Transverse colon (tissue), 4 donors: ENCODE measurements at places on chromosomes 12 and 14.
A peak's percentile ranks its signal among the peaks of the same experiment; 100 is the strongest.

DNA sequence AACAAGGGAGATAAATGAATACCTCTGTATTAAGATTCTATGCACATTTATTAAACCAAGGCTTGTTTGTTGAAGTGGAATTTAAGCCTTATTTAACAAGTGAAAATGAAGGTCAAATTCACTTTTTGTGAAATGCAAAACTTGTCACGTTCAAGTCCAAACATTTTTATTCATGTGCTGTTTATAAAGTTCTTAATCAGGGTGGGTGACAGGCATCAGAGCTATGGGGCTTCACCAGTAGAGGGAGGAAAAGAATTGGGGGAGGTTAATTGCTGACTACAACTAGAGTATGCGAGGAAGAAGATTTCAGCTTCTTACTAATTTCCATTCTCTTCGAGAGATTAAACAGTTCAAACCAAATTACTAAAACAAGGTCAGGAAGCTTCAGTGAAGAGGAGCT, 9.7 kb downstream of the MOK start:
- no peak for DNase-seq
- H3K36me3 ChIP-seq: no peaks in the 10 kb centered on the region
- H3K27me3 ChIP-seq: no peaks in the 10 kb centered on the region

DNA sequence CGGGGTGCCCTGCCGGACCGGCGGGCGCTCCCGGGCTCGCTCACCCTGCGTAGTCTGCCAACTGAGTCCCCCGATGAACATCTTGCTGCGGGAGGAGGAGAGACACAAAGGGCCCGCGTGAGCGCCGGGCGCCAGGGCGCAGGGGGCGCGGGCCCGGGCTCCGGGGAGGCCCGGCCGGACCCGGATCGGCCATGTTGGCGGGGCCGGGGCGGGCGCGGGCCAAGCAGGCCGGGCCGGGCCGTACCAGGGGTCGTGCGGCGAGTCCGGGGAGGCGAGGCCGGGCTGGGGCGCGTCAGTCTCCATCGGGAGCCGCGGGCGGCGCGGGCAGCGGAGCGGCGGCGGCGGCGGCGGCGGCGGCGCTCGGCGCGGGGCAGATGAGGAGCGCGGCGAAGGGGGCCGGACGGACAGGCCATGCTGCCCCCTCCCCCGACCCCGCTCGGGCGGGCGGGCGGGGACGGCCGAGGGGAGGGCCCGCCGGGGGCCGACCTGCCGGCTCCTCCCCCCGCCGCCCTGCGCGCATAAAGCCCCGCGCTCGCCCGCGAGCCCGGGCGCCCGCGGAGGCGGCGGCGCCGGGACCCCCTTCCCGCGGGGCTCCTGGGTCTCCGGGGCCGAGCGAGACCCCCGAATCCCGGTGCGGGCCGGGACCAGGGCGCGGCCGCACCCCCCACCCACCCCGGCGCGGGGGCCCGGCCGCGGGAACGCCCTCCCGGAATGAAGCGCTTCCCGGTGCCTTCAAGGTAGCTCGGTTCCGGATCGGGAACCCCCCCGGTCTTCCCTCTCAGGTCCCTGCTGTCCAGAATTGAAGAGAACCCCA, at the start of gene MSI1:
MSI1 (minus strand) TSS at position 376 of the 814 bp plus-strand sequence; CDS start at position 303, 73 bp downstream.
- peaks cover 56% of the 10 kb centered on the region for H3K27me3 ChIP-seq
- H3K27ac ChIP-seq: peak within 1 kb of the TSS; percentile 63
- peak within 1 kb of the TSS; percentile 40 for H3K4me3 ChIP-seq
- peaks cover 39% of the 10 kb centered on the region for H3K4me1 ChIP-seq
- DNase-seq: no peak

GRCh38 chr12:48279101-48279500, 71.6 kb downstream of the ZNF641 start:
- no peaks in the 10 kb centered on the region for H3K4me1 ChIP-seq
- DNase-seq: no peak
- H3K36me3 ChIP-seq: no peaks in the 10 kb centered on the region
- no peaks in the 10 kb centered on the region for H3K27me3 ChIP-seq

- H3K36me3 ChIP-seq: no peaks in the 10 kb centered on the region
- DNase-seq: no peak
- H3K4me1 ChIP-seq: no peaks in the 10 kb centered on the region
- H3K4me3 ChIP-seq: no peak overlapping the region
- H3K27me3 ChIP-seq: no peaks in the 10 kb centered on the region
Measured at GRCh38 chr12:21819678-21820077, 45.2 kb upstream of the KCNJ8 start.

DNA sequence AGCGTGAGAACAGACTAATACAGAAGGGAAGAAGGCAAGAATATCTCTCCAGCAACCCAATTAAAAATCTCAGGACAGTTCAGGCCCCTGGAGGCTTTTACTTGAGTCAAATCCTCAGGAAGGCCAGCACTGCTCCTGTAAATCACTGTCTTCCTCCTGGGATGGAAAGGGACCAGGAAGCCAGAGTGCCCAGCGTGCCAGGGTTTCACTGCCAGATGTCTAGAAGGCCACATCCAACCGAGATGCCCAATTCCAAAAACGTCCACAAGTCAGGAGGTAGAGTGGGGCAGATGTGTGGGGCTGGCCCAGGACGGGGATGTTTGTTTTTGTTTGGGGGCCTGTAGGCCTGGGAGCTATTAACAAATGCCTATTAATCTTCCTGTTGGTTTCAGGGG, 332.0 kb downstream of the MED13L start:
- no peak overlapping the region for H3K4me3 ChIP-seq
- no peak overlapping the region for H3K27ac ChIP-seq
- no peak for DNase-seq
- H3K27me3 ChIP-seq: no peaks in the 10 kb centered on the region
- no peaks in the 10 kb centered on the region for H3K4me1 ChIP-seq

- H3K36me3 ChIP-seq: no peaks in the 10 kb centered on the region
- H3K27me3 ChIP-seq: no peaks in the 10 kb centered on the region
- no peak overlapping the region for H3K4me3 ChIP-seq
Measured at GRCh38 chr12:52225752-52226151, 7.3 kb upstream of the KRT7 start.

GRCh38 chr14:68246074-68246785, 426.7 kb downstream of the RAD51B start:
- no peaks in the 10 kb centered on the region for H3K36me3 ChIP-seq
- DNase-seq: no peak
- H3K4me3 ChIP-seq: no peak overlapping the region
- H3K4me1 ChIP-seq: peaks cover 87% of the 10 kb centered on the region

- no peak overlapping the region for H3K27ac ChIP-seq
- H3K4me3 ChIP-seq: no peak overlapping the region
- no peaks in the 10 kb centered on the region for H3K36me3 ChIP-seq
- H3K4me1 ChIP-seq: peaks cover 6% of the 10 kb centered on the region
Measured at GRCh38 chr14:99389174-99389826, 91.4 kb downstream of the SETD3 start.

GRCh38 chr14:93645200-93645599, 143.1 kb downstream of the PRIMA1 start:
- no peaks in the 10 kb centered on the region for H3K36me3 ChIP-seq
- no peaks in the 10 kb centered on the region for H3K27me3 ChIP-seq
- no peak overlapping the region for H3K4me3 ChIP-seq
- DNase-seq: no peak

DNA sequence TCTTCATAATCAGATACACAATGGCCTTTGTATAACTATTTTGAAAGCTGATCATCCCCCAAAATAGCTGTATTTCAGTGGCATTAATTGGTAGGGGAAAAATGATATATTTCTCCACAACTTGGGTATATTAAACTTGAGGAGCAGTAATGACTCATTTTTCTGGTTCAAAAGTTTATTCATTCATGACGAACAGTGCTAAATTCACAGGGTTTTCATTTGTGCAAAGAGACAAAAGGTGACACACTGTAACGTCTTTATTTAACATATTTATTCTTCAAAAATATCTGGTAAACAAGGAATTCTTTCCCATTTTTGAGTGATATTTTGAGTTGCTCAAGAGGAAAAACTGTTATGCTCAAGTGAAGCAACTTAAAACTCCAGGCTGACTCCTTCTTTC, 415.5 kb upstream of the SOX5 start:
- H3K27me3 ChIP-seq: no peaks in the 10 kb centered on the region
- no peak for DNase-seq
- no peak overlapping the region for H3K27ac ChIP-seq
- no peaks in the 10 kb centered on the region for H3K36me3 ChIP-seq
- H3K4me3 ChIP-seq: no peak overlapping the region

DNA sequence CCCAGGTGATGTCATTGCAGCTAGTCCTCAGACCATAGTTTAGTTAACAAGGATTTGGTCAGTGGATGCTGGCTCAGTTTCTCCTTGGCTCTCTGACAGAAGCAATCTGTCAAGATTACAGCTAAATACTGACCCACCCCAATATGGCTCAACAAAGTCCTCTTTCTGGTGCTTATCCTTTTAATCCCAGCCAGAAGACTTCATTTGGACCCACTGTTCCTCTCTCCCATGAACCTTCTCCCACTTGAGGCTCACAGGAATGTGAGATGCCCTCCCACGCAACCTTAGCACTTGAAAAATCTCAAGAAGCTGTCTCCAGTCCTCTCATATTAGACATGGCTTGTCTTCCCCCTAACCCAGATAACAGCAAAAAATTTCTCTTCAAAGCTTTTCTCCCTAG, 47.7 kb downstream of the C12orf50 start:
- no peak overlapping the region for H3K27ac ChIP-seq
- no peaks in the 10 kb centered on the region for H3K27me3 ChIP-seq
- no peaks in the 10 kb centered on the region for H3K36me3 ChIP-seq
- no peak for DNase-seq
- H3K4me1 ChIP-seq: no peaks in the 10 kb centered on the region

DNA sequence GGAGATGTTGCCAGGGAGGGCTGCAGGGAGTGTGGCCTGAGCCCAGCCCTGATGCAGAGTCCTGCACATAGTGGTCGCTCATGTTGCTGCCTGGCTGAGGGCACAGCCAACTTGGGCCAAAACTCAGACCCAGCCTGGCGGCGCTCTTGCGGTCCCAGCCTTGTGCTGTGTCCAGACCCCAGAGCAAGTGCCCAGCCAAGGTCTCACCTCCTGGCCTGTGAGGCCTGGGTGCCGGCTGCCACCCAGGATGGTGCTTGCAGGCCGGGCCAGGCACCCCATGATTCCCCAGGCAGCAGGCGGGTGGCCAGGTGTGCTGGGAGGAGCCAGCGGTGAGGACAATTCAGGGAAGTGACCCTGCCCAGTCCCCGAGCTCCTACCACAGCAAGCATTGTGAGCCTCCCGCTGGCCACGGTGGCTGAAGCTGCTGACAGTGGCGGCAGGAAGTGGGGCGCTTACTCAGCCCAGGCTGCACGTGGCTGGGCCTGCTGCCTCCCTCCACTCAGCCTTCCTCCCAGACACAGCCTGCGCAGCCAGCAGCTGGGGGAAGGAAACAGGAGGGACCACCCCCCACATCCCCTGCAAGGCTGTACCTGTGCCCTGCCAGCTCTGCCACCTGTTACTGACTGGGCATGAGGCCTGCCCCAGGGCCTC, 17.7 kb upstream of the PGF start:
- no peaks in the 10 kb centered on the region for H3K4me1 ChIP-seq
- peak; percentile 28 for DNase-seq
- H3K36me3 ChIP-seq: no peaks in the 10 kb centered on the region
- H3K27ac ChIP-seq: no peak overlapping the region
- H3K4me3 ChIP-seq: no peak overlapping the region

DNA sequence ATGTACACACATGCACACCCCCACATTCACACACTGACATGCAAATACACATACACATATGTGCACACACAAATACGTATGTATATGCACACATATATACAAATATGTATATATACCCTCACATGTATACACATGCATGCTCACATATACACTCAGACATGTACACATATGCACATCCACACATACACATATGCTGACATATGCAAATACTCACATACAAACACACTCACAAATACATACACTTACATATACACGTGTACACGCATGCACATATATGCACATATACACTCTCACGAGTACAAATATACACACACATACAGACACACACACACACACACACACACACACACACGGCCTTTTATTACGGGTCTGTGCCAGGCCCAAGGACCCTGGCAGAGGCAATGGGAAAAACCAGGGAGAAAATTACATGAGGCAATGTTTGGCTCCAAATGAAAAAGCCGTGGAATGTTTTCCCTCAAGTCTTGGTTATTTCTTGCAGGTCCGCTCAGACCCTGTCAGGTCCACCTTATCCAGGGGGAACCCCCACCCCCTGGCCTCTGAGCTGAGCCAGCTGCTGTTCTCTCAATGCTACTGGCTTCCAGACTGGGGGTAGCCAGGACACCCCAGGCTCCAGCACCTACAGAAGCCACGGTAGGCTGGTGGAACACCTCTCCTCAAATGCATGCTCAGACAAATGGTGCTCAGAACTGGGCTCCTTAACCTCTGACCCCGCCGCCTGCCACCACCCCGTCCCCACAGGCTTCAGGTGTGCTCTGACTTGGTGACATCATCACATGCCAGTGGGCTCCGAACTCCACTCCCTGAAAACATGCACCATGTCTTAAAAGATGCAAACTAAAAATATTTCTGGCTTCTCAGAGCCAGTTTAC, 54.7 kb downstream of the BCL11B start:
- H3K27me3 ChIP-seq: no peaks in the 10 kb centered on the region
- no peak overlapping the region for H3K4me3 ChIP-seq
- no peaks in the 10 kb centered on the region for H3K36me3 ChIP-seq
- H3K4me1 ChIP-seq: peaks cover 4% of the 10 kb centered on the region
- DNase-seq: no peak

GRCh38 chr14:19800282-19801117, 3.1 kb upstream of the OR4N2 start:
- no peaks in the 10 kb centered on the region for H3K36me3 ChIP-seq
- no peak overlapping the region for H3K4me3 ChIP-seq
- H3K27ac ChIP-seq: no peak overlapping the region
- H3K27me3 ChIP-seq: no peaks in the 10 kb centered on the region

DNA sequence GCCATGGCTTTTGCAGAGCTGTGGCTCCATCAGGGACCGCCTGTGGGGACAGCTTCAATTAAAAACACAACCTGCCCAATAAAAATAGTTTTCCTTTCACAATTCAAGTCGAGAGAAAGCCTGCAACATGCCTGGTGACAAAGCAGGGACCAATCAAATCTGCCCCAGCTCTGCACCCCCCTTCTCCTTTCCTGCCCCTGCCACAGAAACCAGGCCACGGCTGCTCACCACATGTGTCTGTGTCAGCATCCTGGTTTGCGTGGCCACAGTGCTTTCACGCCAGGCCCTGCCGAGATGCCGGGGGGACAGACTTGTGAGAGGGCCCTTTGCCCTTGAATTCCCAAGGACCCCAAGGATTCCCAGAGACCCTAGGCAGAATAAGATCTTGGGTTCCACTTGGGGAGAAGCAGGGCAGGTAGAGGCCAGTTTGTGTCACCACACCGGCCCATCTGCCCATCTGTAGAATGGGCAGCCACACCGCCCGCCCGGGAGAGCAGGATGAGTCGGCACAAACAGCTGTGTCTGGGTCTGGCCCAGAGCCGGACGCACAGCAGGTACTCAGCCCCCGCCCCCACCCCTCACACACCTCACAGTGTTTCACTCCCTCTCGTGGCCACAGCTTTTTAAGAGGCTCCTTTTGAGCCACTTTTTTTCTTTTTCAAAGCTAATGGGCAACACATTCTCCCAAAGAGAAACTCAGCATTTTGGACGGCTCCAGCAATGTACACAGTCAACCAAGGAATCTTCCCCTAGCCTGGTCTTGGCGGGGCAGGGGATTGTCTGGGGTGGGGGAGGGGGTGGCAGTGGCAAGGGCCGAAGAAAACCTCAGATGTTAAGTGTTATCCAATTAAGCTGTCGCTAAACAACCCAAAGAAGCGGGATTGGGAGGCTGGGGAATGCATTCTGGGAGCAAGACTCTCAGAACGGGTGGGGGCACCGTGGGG, 41.5 kb downstream of the BCL11B start:
- H3K36me3 ChIP-seq: no peaks in the 10 kb centered on the region
- H3K4me1 ChIP-seq: no peaks in the 10 kb centered on the region
- no peak overlapping the region for H3K4me3 ChIP-seq
- peak overlapping the region; percentile 13 for H3K27ac ChIP-seq
- peak; percentile 45 for DNase-seq

GRCh38 chr12:132000286-132000872, 50.6 kb downstream of the EP400 start:
- H3K4me1 ChIP-seq: no peaks in the 10 kb centered on the region
- no peak for DNase-seq
- H3K36me3 ChIP-seq: peaks cover 14% of the 10 kb centered on the region
- no peaks in the 10 kb centered on the region for H3K27me3 ChIP-seq
